ENCODE measurements at places on chromosomes 3 and 15. TPM values are rescaled to one million over a fixed set of nuclear protein-coding genes. Genes with fewer than 3 reads are reported as not detected.

SELENOK gene
- total RNA-seq, result 79.8 TPM

KLHL25 gene
- 4.4 TPM for total RNA-seq

GRCh38 chr3:123766193-123767008 lies 117.7 kb downstream of the MYLK start:
- no peaks in the 10 kb centered on the region for H3K36me3 ChIP-seq
- H3K4me1 ChIP-seq, result peaks cover 7% of the 10 kb centered on the region
- DNase-seq, result no peak
- H3K27ac ChIP-seq, result no peak overlapping the region

GOLGA6L9 gene
- 1.2 TPM for total RNA-seq

FBXL2 gene
- total RNA-seq, result not detected

Measured in activated CD4-positive, alpha-beta memory T cell treated with anti-CD3 and anti-CD28 coated beads, Interleukin-2, amount 10 ng/mL, durations not matched to agents 7 days and 5 days (primary cell).